ENCODE measurements at places on chromosomes 12 and 14.

DNA sequence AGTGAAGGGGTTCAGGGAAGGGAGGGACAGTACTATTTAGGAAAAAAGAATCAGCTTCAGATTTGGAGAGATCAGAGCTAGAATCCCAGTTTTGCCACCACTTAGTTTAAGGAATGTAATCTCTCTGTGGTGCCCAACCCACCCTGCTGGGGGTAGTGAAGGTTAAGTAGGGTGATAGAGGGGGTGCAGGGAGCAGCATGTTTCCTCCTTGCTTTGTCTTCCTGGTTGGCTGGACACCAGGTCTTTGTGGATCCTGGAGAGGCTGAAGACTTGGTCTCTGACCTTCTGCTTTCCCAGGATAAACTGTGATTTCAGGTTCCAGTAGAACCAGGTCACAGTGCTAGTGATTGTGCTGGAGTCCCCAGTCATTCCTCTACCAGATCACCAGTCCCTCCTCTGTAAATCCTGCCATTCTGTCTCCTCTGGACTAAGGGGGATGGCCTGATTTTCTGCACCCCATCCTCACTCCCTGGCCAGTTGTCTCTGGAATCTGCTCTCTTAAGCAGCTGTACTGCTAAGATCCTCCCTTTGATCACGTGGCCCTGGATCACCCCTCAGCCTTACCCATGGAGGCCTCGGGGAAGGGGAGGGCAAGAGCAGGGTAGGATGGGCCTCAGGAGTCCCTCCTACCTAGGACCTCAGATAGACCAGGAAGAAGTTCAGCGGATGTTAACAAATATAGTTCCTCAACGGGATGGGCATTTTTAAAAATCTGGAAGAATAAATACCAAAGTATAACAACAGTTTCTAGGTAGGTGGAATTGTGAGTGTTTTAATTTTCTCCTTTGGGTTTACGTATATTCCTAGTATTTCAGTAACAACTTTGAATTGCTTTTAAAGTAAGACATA lies 3.1 kb downstream of the MAP3K12 start:
- DNase-seq: no peak

DNA sequence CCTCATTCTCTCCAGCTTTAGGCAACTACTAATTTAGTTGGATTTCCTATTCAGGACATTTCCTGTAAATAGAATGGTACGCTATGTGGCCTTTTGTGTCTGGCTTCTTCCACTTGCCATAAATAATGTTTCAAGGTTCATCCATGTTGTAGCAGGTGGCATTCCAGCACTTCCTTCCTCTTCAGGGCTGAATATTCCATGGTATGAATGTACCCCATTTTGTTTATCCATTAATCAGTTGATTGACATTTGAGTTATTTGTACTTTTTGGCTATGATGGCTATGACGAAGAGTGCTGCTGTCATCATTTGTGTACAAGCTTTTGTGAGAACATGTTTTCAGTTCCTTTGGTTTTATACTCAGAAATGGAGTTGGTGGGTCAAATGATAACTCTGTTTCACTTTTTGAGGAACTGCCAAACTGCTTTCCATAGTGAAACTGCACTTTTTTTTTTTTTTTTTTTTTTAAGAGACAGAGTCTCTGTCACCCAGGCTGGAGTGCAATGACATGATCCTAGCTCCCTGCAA lies 6.5 kb upstream of the CDK2AP1 start:
- no peak for DNase-seq

DNA sequence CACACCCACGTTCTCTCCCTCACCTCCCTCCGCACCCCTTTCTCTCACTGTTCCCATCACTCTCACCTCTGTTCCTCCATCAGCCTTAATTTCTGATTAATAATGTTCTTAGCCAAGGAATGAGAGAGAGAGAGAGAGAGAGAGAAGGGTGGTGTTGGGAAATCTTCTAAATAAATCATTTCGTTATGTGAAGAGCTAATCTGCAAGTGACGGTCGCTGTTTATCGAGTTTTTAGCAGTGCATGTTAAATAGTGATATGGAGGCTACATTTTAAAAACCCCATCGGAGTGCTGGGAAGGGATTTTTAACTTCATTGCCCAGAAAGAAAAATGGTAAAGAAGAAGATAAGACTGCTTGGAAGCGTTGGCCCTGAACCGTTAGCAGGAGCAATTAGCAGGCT lies 203.3 kb upstream of the LHX5 start:
- no peak for DNase-seq

- DNase-seq: no peak
Observed at GRCh38 chr12:106137530-106138356, 1.0 kb downstream of the NUAK1 start.

DNA sequence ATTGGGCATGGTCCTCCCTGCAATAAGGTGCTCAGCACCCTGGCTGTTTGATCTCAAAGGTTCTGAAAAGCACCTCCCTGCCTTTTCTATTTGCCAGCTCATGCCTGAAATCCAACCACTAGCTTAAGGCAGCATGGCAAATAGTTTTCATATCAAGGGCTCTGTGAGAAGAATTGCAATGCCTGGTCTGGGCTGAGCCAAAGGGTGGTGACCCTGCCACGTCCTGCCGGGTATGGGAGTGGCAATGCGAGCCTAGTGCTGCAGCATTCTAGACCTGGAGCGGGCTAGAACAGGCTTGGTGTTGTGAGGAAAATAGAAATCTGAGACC lies 2.3 kb upstream of the SCNN1A start:
- no peak for DNase-seq

- no peak for DNase-seq
Observed at GRCh38 chr12:82910246-82910893, 223.7 kb downstream of the TMTC2 start.

DNA sequence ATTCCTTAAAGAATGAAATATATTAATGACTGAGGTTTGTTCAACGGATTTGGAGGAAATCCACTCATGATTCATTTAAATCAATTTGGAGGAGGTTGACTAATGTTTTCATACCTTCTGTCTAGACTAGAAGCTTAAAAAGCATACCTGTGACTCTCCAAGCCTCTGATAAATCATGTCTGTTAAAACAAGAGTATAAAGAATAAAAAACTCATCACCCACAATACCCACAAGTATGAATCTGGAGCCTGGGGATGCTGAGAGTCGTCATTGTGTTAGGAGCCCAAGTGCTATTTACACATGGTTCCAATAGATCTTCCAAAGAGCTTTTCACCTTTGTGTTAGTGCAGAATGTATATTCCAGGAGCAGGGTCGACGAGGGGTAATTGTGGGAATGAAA lies 86.8 kb upstream of the ADAMTS20 start:
- DNase-seq: no peak

DNA sequence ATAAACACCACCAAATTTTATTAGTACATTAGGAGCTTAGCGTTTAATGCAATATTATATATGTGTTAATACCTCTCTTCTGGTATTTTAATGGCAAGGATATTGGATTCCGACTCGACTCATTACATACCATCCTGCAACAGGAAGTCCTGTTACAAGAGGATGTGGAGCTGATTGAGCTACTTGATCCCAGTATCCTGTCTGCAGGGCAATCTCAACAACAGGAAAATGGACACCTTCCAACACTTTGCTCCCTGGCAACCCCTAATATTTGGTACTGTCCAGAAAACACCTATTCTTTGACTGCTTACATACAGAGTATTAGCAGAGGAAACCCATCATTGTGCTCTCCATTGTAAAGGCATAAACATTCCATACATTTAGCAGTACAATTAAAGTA lies 45.2 kb downstream of the VEZT start:
- no peak for DNase-seq

DNA sequence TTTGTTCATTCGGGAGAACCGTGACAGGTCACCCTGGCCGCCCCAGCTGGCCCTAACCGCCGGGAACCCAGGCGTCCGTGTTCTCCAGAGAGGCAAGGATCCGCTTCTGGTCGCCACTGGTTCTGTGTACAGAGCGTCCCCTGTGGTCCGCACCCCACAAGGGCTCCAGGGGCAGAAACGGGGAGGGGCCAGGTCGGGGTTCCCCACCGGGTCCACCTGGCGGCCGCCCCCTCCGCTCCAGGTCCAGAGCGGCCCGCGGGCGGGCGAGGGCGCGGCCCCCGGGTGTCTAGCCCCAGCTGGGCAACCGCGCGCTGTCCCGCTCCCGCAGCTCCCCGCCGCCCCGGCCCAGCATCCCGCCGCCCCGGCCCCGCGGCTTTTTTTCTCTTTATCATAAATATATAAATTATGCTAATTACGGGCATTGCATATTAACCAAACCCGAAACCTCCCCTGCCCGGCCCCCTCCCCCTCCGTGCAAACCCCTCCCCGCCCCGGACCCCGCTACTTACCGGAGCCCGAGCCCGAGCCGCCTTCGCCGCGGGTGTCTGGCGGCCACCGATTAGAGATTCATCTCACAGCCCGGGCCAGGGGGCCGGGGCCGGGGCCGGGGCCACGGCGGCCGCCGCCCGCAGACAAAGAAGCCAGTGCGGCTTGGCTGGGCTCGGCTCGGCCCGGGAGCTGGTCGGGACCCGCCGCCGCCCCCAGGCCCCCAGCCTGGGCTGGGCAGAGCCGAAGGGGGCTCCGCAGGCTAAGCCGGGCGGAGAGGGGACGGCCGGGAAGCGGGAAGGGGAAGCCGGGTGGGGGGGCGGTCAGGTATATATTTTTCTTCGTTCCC lies 512 bp downstream of the POU6F1 start:
- peak; percentile 15 for DNase-seq

- no peak for DNase-seq
Observed at GRCh38 chr12:110245369-110245772, 35.7 kb upstream of the ATP2A2 start.
